ENCODE measurements at places on chromosomes 4 and X. TPM values are rescaled to one million over a fixed set of nuclear protein-coding genes. Genes with fewer than 3 reads are reported as not detected.
A peak's percentile ranks its signal among the peaks of the same experiment; 100 is the strongest.

DNA sequence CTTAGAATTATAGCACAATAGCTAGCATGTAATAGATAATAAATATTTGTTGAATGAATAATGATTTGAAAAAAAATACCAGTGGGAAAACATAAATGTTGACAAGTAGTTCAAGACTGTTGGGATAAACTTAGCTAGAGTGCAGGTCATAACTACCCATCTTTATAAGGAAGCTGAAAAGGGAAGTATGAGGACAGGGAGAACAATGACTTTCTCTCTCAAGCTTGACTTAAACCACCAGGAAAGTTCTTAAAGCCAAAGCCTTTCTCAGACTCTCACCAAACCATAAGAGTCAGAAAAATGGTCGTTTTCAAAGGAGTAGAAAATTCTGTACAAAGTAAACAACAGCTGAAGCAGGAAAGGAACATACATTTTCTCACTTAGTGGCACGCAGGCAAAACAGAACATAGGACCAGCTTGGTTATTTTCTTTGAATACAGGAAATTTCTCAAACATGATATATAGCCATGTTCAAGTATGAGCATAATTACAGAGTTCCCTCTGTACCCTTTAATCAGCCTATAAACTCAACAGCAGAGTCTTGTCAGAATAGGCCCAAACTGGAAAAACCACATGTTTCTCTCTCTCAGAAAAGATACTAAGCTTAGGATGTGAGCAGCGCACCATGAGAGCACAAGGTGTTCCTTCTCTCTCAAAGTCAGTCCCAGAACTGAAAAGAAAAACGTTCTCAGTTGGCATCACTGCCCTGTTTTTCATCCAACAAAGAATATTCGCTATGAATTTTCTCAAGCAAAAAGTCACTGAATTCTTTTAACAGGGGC is 28.7 kb downstream of the MAPK10 start:
- no peaks in the 10 kb centered on the region for H3K4me1 ChIP-seq
- H3K27me3 ChIP-seq: no peaks in the 10 kb centered on the region
- DNase-seq: no peak
- no peak overlapping the region for H3K4me3 ChIP-seq
- H3K36me3 ChIP-seq: no peaks in the 10 kb centered on the region
- H3K27ac ChIP-seq: no peak overlapping the region

The CMC4 gene
- 2.6 TPM for total RNA-seq

The TLR7 gene
- 0.05 TPM for total RNA-seq

The STARD8 gene
- total RNA-seq: 2.5 TPM

The GNL3L gene
- total RNA-seq: 10.6 TPM

- H3K4me1 ChIP-seq: no peaks in the 10 kb centered on the region
- H3K36me3 ChIP-seq: no peaks in the 10 kb centered on the region
- H3K27me3 ChIP-seq: no peaks in the 10 kb centered on the region
- no peak overlapping the region for H3K4me3 ChIP-seq
- H3K27ac ChIP-seq: no peak overlapping the region
Measured at GRCh38 chr4:189385098-189385497, 555.6 kb upstream of the FRG1 start.

DNA sequence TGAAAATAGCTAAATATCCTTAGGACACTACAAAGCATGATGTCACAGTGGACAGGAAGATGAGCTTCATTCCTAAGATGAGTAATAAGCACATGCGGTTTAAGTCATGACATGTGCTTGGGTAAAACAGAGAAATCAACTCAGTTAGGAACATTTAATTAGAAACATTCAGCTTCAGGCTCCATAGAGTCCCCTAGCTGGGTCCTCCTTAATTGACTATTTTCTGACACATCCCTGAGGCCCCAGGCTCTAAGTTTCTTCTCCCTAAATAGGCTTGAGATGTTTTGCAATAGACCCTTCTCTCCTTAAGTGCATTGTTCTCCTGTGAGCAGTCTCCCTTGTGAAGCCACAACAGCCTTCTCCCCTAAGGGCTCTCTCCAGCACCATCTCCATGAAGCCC is 70.4 kb upstream of the ANXA3 start:
- DNase-seq: no peak
- no peak overlapping the region for H3K4me3 ChIP-seq
- H3K4me1 ChIP-seq: no peaks in the 10 kb centered on the region
- no peak overlapping the region for H3K27ac ChIP-seq
- no peaks in the 10 kb centered on the region for H3K27me3 ChIP-seq

DNA sequence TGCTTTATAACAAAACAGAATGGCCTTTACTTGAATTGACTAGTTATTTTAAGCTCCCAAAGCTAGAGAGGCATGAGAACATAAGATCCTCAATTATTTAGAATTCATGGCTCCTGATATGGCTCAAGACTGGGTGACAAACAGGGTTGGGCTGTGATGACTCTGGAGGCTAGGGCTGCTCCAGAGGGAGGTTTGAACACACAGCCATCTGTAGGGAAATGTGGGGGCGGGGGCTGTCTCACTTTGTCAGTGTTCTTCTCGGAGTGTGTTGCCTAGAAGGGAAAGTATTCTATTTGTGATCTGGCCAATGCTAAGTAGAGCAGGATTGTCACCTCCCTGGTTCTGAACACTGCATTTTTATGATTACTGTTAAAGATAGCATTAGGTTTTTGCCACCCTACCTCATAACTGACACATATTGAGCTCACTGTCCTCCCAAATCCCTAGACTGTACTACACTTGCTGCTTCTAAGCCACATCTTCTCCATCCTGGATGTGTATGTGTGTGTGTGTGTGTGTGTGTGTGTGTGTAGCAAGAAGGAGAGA is 45.9 kb downstream of the VSIG4 start:
- peaks cover 19% of the 10 kb centered on the region for H3K27me3 ChIP-seq
- no peak for DNase-seq
- H3K4me3 ChIP-seq: no peak overlapping the region
- no peaks in the 10 kb centered on the region for H3K36me3 ChIP-seq
- H3K4me1 ChIP-seq: no peaks in the 10 kb centered on the region
- no peak overlapping the region for H3K27ac ChIP-seq

- no peak overlapping the region for H3K4me3 ChIP-seq
- H3K27ac ChIP-seq: no peak overlapping the region
- H3K4me1 ChIP-seq: no peaks in the 10 kb centered on the region
Measured at GRCh38 chrX:24979081-24979480, 36.7 kb downstream of the ARX start.

DNA sequence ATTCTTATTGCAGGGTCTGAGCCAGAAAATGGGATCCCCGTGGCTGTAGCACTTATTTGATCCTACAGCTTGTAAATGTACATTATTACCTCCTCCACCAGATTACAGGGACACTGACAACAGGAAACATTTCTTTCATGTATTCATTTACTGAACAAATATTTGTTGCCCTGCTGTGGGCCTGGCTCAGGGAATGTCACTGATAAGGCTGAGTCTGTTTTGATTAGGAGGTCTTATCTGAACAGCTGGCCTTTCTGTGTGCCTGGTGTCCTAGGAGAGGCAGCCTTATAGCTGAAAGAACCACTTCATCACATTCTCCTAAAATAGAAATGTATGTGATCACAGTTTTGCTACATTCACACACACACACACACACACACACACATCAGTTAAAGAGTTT is 45.5 kb upstream of the PROM1 start:
- H3K27me3 ChIP-seq: no peaks in the 10 kb centered on the region
- H3K4me3 ChIP-seq: no peak overlapping the region
- H3K36me3 ChIP-seq: no peaks in the 10 kb centered on the region

The MAGIX gene
- 8.5 TPM for total RNA-seq

- H3K4me3 ChIP-seq: peak overlapping the region; percentile 77
- H3K36me3 ChIP-seq: no peaks in the 10 kb centered on the region
Measured at GRCh38 chr4:147682755-147683154, 1.2 kb downstream of the PRMT9 start.

DNA sequence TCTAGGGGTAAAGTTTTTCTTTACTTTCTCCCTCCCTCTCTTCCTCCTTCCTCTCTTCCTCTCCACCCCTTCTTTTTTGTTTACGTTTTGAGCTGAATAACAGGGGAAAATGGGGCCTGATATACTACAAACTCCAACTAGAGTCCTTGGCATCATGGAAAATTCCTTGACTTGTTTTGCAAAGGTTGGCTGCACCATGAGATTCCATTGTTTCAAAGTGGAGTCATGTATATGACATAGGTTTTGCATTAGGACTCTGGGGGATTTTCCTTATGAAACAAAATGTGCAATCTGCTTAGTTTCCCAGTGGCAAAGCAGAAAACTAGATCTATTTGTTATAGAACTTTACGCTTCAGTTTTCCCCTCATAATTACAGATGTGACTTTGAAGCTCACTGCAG is 233.5 kb upstream of the PGRMC2 start:
- peaks cover 7% of the 10 kb centered on the region for H3K4me1 ChIP-seq
- no peak for DNase-seq
- H3K4me3 ChIP-seq: no peak overlapping the region
- H3K27me3 ChIP-seq: no peaks in the 10 kb centered on the region
- H3K36me3 ChIP-seq: no peaks in the 10 kb centered on the region
- no peak overlapping the region for H3K27ac ChIP-seq

GRCh38 chrX:24692305-24692704 is 1.4 kb upstream of the POLA1 start:
- DNase-seq: no peak
- H3K36me3 ChIP-seq: no peaks in the 10 kb centered on the region
- H3K4me1 ChIP-seq: no peaks in the 10 kb centered on the region

The LRAT gene
- 0.44 TPM for total RNA-seq

DNA sequence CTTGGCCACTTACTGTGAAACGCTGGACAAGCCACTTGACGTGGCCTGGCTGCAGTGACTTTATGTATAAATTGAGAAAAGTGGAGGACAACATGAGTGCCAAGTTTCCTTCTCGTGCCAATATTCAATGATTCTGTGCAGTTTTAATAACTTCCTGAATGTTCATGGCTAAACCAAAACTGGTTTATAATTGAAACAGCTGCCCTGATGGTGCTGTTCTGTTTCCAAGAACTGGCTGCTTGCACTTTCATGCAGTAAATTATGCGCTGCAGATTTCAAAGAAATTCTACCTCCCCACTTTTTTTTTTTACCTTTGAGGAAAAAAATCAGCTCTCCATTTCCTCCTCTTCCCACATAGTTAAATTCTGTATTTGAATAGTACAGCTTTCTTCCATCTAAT is 205.2 kb upstream of the CASK start:
- no peaks in the 10 kb centered on the region for H3K27me3 ChIP-seq
- DNase-seq: no peak
- H3K4me1 ChIP-seq: no peaks in the 10 kb centered on the region
- no peak overlapping the region for H3K4me3 ChIP-seq
- H3K36me3 ChIP-seq: no peaks in the 10 kb centered on the region
